ENCODE measurements at places on chromosomes 3 and 15.

- DNase-seq: no peak
Measured at GRCh38 chr3:43043071-43043766, 62.7 kb downstream of the POMGNT2 start.

DNA sequence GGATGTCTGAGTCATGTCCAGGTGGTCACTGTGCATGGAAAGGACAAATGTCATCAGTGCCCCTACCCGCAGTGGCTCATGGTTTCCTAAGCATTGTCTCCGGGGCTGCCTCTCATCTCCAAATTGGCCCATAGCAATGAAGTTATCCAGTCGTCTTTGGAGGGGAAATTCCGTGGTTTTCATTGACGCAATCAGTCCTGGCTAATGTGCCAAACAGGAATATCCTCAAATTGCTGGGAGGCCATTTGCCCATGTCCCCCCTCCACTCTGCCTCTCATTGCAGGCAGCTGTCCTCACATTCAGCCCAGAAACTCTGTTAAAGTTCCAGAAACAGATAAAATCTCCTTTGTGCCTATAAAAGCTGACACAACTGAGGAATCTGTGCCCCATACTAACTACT is 81.6 kb downstream of the MCTP2 start:
- no peak for DNase-seq

- no peak for DNase-seq
Measured at GRCh38 chr15:76334438-76335306, 1.9 kb upstream of the ISL2 start.

DNA sequence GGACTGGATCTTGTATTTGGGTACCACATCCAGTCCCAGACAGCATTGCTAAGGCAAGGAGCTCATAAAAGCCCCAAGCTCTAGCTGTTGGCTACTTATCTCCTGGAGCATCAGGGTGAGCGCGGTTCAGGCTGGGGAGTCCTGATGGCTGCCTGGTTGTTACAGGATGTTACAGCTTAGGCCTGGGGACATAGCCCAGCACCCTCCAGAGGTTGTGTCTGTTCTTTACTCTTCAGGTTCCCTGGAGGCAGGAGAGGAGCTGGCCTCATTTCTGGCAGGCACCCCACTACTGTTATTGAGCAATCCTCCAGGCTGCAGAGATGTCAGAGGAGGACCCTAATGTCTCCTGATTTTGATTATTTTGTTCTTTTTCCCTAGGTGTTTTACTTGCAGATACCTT is 26.6 kb downstream of the APBA2 start:
- no peak for DNase-seq

GRCh38 chr15:96107916-96108315 is 222.6 kb upstream of the NR2F2 start:
- DNase-seq: no peak

GRCh38 chr3:188122571-188123169 is 31.3 kb upstream of the LPP start:
- no peak for DNase-seq

GRCh38 chr15:66085128-66085527 is 168.4 kb downstream of the MEGF11 start:
- no peak for DNase-seq

GRCh38 chr15:66651198-66651597 is 50.8 kb upstream of the SMAD6 start:
- DNase-seq: no peak

- DNase-seq: no peak
Measured at GRCh38 chr15:88902221-88902835, 7.0 kb upstream of the HAPLN3 start.

DNA sequence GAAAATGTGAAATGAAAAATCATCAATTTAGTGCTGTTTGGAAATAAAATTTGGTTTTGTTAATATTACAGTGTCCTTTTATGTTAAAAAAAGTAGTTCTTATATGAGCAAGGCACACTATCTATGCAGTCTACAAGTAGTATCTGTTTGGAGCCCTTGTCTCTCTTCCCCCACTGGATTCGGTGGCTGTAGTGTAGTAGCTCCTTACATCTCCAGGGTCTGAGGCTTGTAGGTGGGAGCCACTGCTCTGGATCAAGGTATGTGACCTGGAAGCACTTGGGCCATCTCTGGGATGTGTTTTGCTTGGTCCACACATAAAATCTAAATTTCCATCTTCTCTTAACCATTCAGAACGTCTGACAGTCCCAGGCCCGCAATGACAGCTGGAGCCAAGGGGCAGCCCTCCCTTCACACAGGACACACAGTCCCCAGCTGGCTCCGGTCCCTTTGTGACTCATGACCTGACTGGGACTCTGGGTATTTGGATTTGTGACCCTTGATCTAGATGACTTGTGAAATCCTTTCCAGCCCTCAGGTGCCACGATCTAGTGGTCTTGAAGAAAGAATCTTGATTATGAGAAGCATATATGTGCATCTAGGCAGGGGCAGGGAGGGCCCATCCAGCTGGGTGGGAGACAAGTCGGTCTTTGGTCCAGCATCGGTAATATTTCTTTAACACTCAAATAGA is 80.0 kb downstream of the USP13 start:
- no peak for DNase-seq

DNA sequence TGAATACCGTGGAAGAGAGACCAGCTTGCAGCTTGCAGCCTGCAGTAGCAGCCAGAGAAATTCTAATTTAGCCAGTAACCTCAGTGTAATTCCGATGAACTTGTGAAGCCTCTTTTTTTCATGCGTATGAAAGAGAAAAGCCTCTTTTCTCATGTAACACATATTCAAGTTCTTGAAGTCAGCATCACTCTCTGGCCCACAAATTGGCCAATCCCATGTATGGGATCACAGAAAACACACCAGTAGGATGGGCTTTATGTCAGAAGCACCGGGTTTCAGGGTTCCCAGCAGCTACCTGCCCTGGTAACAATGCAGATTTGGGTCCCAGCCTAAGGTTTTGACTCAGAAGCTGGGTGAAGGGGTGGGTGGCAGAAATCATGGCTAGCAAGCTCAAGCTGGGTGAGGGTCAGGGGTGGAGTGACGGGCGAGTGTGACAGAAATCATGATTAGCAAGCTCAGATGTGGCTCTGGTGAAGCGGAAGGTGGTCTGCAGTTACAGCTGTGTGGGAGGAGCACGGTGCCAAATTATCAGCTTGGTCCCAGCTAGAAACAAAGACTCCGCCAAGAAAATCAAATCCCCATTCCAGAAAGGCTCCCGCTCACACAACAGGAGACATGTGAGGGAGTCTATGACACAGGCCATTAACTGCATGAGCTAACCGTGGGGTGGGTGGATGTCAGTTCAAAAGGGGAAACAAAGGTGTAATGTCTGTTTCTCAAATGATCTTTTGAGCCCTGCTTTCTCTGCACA is 86.6 kb downstream of the SNRK start:
- DNase-seq: peak; percentile 10

GRCh38 chr3:112131111-112131510 is 1.9 kb downstream of the GCSAM start:
- DNase-seq: no peak

GRCh38 chr15:31065824-31066223 is 35.7 kb downstream of the TRPM1 start:
- no peak for DNase-seq

DNA sequence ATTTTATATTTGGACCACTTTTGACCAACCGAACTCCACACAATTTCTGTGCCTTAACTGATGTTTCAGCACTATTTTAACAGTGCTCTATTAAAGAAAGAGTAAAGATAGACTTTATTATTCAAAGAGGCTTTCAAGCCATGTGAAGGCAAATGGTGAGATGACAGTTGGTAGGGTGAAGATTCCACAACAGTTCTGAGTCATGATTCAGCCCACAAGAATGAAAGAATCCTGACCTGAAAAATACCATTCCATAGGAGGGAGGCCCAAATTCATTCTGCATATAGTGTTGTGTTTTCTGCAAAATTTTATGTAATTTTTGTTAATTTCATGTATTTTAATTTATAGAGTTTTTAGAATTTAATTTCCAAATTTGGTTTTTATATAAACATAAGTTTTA is 135.6 kb upstream of the STAC start:
- no peak for DNase-seq

DNA sequence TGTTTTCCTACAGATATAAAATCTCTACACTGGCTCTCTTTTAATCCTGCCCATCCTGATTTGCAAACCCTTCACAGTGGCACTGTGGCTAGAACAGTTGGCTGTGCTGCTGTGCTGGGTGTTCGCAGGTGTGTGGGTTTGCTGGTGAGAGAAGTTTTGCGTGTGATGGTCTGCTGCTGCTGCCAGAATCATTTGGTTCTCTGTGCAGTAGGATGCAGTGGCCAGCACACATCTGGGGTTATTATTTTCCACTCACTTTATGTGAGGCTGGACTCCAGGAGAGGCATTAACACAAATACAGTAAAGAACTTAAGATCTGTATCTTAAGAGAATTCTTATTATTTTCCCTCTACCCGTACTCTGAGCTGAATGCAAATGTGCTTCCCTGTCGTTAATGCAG is 16.0 kb upstream of the PSMD6 start:
- no peak for DNase-seq

- no peak for DNase-seq
Measured at GRCh38 chr3:182739619-182740018, 53.7 kb upstream of the ATP11B start.

DNA sequence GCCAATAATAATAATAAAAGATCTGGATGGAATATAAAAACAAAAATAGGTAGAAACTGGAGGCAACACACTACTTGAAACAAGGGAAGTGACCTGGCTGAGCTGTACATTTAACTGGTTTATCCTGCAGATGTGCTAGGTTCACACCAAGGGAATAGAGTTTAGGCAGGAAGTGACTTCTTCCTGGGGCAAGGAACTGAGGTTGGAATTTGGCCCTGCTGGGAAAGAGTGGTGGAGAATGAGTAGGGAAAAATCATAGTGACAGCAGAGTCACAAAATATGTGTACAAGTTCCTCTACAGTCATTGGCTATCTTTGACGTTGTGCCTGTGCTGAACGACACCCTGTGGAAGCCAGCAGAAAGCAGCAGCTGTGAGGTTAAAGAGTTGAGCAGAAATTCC is 44.1 kb downstream of the ARHGAP11B start:
- no peak for DNase-seq

DNA sequence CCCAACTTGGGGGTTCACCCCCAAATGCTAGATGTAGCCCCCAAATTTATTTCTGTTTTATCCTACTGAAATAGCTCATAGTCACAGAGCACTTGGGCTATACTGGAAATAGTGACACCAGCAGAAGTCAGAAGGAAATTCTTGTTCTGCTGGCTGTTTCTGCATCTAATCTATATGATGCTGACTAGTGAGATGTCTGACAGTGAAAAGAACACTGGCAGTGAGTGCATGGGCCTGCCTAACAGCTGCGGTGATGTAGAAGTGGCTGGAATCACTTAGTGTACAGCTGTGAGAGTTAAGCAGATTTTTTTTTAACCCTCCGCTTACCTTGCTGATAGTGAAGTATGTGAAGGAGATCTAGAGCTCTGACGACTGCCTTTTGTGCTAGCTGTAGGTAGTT is 14.0 kb downstream of the TTC14 start:
- no peak for DNase-seq

- no peak for DNase-seq
Measured at GRCh38 chr15:84761607-84762131, 13.3 kb downstream of the ZNF592 start.

DNA sequence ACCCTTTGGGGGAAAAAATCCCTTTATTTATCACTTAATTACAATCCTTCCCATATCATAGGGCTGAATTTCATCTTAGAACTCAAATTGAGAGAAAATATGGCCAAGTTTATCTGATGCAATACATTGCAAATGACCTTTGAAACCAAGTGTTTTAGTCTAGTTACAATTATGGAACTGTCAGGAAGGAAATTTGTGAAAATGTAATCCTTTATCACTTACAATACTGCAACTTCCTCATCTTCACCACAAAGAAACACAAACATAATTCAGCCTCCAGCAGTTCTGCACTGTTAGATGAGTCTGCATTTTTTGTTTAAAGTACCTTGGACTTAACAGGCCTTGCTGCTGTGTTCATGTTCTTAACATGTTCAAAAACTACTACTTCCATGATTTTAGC is 4.6 kb downstream of the CCPG1 start:
- DNase-seq: no peak

- DNase-seq: no peak
Measured at GRCh38 chr3:39754549-39754948, 54.9 kb upstream of the MYRIP start.
